ENCODE measurements at places on chromosomes 13 and 19.
A peak's percentile ranks its signal among the peaks of the same experiment; 100 is the strongest.

DNA sequence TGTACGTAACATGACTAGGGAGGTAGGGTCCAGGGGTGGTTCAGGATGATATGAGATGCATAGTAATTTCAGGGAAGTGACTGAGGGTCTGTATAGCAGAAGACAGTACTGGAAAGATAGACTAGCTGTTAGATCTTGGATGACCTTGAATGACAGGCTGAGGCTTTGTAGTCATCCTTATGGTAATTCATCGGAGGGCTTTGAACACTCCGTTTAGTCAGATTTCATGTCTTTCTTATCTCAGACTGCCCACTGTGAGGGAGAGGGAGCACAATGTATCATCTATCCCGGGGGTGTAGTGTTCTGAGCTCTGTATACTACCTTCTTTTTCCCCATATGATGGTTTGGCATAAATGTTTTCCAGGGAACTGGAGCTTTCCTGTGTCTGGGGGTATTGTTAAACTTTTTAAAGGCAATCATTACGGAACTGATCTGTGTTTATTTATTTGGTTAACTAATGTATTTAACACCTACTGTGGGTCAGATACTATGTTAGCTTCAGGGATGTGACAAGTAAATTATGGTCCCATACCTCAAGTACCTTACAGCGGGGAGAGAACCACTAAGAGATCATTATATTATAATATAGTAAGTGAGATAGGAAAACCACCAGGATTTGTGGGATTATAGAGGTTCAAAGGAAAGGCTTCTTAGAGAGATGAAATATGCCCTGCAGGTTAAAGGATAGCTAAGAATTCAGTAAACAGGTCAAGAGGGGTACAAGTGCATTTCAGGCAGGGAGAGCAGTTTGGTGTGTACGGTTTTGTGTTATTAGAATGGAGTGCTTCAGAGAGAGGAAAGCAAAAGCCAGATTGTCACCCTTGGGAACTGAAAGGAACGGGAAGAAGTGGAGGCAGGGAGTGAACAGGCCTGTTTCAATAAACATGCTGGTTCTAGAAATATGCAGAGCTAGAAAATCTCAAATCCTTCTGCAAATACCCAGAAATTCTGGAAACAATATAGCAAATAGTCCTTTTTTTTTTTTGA is 164.8 kb upstream of the KL start:
- DNase-seq, result no peak

GRCh38 chr13:75489502-75490263 is 7.7 kb upstream of the TBC1D4 start:
- DNase-seq, result peak; percentile 74

DNA sequence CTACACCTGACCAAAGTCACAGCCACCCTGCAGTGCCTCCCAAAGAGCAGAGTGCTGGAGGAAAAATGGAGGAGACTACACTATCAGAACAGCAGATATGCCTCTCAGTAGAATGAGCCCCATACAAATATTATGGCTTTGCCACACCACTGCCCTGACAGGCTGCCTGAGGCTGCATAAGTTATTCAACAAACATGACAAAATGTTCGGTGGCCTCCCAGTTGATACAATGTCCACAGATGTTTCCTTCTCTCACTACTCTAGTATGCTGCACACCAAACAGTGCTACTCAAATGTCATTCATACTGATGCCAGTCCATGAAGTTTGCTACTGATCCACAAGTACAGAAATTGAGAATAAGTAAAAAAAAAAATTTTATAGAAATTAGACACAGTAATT is 41.0 kb downstream of the N4BP2L2 start:
- peak; percentile 37 for DNase-seq

DNA sequence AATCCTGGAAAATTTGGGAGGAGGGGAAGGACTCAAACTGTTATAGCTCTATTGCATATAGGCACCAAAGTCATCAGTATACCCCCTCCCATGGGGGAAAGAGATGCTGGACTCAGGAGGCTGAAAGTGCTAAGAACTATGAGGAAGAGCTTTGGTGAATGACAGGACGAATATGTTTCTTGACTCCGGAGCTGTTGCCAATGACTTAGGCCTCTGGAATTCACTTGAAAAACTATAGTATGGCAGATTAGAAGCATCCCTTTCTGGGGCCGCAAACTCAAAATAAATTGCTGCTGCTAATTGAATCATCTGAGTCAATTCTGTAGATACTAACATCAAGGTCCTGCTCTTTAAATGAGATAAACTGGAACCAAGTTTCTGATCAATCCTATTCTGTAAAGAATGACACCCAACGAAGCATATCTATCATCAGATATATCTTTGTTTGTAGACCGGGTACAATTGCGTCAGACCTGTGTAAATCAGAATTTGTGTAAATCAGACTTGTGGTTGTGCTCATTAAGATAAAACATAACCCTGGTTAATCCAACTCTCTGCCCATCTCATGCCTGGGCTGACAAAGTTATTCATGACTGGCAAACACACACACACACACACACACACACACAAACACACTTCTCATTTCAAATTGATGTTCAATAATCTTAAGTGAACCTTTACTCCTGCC is 1793.8 kb upstream of the PCDH20 start:
- no peak for DNase-seq

GRCh38 chr13:109191413-109191812 is 562.0 kb downstream of the MYO16 start:
- no peak for DNase-seq

GRCh38 chr13:102724923-102725322 is 30.1 kb upstream of the METTL21C start:
- DNase-seq, result peak; percentile 64

GRCh38 chr13:22047082-22047784 is 376.4 kb downstream of the FGF9 start:
- no peak for DNase-seq

All from hematopoietic multipotent progenitor cell treated with erythropoietin and hydrocortisone succinate and interleukin-3 and kit ligand, for 4 days (in vitro differentiated cells).